ENCODE measurements at places on chromosomes 3 and 15. TPM values are rescaled to one million over a fixed set of nuclear protein-coding genes. Genes with fewer than 3 reads are reported as not detected.

Gene ROPN1B
- total RNA-seq: 6.9 TPM

Gene FETUB
- not detected for total RNA-seq

Gene PLSCR5
- not detected for total RNA-seq

Gene TMCO5A
- not detected for total RNA-seq

Gene SEMA3F
- 16.6 TPM for total RNA-seq

Gene ARNT2
- total RNA-seq: 6.1 TPM

Gene PLA2G4E
- not detected for total RNA-seq

Gene FBXO45
- 7.8 TPM for total RNA-seq

Gene DUOXA2
- total RNA-seq: not detected

GRCh38 chr3:54374214-54374852, 252.0 kb downstream of the CACNA2D3 start:
- no peak for DNase-seq

- no peak for DNase-seq
Measured at GRCh38 chr15:37096558-37097143, 3.7 kb downstream of the MEIS2 start.

DNA sequence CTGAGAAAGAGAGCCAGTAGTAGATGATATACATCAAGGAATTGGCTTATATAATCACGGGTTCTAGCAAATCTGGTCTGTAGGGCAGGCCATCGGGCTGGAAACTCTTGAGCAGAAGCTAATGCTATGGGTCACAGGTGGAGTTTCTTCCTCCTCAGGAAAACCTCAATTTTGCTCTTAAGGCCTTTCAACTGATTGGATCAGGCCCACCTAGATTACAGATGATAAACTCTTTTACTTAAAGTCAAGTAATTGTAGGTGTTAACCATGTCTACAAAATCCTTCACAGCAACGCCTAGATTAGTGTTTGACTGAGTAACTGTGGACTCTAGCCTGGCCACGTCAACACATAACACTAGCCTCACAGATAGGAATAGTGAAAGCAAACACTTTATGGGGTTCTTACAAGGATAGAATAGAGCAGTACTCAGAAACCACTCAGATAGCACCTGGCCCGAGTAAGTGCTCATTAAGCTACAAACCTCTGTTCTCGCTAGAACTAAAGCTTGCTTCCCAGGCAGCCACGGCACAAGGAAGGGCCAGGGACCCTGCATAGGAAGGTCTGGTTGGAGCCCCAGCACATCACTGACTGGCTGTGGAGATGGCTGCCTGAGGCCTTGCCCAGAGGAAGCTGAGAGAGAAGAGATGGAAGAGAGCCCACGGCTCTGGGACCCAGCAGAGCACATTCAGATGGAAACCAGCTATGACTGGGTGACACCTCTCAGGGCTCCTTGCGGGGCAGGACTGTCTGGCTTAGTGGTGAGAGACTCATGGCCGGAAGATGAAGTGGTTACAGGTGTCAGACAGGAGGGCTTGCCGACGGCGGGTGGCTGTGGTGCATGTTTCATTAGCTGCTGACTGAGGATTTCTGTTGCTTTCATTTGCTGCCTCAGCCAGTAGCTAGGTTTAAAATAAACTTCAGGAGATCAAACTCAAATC, 202.5 kb upstream of the TLE3 start:
- DNase-seq: no peak

- no peak for DNase-seq
Measured at GRCh38 chr3:13057282-13058040, 15.8 kb downstream of the IQSEC1 start.

GRCh38 chr3:102158080-102158740, 276.6 kb upstream of the ZPLD1 start:
- DNase-seq: no peak

GRCh38 chr3:57206423-57206822, 6.6 kb upstream of the HESX1 start:
- DNase-seq: no peak

DNA sequence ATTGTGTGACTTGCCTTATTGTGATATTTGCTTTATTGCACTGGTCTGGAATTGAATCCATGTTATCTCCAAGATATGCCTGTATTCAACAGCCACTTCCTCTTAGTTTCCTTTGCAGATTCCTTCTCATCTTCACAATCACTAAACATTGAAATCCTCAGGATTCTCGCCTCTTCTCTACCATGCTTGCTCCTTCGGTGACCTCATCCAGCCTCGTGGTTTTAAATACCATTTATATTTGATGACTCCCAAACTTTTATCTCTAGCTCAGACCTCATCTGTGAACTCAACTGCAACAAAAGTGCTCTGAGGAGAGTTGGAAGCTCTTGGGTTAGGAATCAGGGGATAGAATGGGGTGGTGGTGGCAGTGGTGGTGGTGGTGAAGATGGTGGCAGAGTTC, 19.9 kb downstream of the POLR2M start:
- DNase-seq: no peak

DNA sequence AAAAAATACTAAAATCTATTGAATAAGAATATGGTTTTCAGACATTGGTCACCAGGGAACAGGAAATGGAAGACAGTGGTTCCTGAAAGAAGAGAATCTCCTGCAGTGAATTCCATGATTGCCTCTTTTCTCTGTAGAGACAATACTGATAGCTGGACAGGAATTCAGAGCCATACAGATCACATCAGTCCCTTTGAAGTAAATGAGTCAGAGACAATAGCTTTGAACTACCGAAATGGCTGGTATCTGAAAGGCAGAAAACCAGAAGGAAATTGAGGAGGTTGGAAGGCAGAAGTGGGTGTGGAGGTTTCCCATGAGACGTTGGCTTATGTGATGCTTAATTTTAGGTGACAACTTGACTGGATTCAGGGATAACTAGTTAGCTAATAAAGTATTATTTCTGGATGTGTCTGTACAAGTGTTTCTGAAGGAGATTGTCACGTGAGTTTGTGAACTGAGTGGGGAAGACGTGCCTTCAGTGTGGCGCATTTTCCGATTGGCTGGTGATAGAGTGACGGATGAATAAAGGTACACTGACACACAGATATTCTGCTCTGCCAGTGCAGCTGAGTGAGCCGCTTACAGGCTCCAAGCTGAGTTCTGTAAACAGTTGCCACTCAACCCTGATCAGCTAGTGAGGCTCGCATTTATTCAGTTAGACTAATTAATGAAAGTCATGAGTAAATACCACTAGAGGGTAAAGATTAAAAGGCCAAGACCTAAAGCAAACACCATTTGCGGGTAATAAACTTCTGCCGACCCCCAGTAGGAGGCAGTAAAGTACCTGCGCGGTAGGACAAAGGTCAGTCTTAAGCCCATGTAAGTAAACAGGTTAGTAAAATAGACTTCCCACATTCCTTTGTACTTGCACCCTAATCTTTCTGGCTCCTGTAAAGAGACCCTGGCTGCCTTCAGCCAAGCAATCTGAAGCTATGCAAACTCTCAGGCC, 1298.6 kb downstream of the SI start:
- DNase-seq: no peak

DNA sequence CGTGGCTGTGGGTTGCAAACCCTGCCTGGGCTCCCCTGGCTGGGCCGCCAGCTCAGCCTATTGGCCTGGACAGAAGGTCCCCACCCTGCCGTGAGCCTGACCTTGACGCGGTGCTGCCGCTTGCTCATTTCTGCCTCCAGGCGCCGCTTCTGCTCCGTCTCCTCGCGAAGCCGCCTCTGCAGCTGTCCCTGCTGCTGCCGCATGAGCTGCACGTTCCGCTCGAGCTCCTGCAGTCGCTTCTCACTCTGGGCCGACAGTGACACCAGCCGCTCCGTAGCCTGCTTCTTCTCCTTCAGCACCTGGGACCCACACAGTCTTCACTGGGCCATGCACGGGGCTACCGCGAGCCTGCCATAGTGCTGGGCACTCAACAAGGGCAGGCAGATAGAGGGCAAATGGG, 21.7 kb downstream of the KIF7 start:
- DNase-seq: no peak

DNA sequence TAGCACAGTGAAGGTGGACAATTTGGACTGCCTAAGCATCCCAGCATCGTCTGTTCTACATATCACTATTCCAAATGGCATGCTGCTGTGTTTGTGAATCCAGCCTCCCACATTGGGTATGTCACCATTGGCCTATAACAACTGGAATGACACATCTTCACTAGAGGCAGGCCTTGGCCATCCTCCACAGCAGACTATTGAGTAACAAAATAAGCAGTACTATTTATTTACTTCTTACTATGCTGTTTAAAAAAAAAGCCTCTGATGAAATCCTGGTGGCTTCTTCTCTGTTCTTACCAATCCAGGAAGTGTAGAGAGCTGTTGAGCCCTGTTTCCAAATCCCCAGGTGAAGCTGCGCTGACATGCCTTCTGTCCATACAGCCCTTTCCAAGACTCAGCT, 30.6 kb upstream of the CERS3 start:
- peak; percentile 58 for DNase-seq

DNA sequence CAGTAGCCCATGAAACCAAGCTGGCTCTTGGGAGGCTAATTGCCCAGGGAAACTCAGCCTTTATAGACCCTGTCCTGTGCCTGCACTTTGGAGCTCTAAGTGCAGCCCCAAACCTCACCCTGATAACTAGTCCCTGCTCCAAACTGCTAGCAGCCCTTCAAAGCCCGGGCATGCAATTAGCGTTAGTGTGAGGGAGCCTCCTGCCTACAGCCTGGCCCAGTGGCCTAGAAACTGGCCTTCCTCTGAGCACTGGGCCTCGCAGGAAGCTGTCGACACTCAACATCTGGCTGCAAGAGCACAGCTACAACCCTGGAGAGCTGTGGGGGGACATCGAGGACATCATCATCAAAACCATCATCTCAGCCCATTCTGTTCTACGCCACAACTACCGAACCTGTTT, 7.7 kb upstream of the NGRN start:
- DNase-seq: no peak

- DNase-seq: no peak
Measured at GRCh38 chr15:33621141-33621540, 310.4 kb downstream of the RYR3 start.

GRCh38 chr3:193826159-193826795, 233.3 kb downstream of the OPA1 start:
- DNase-seq: peak; percentile 10

DNA sequence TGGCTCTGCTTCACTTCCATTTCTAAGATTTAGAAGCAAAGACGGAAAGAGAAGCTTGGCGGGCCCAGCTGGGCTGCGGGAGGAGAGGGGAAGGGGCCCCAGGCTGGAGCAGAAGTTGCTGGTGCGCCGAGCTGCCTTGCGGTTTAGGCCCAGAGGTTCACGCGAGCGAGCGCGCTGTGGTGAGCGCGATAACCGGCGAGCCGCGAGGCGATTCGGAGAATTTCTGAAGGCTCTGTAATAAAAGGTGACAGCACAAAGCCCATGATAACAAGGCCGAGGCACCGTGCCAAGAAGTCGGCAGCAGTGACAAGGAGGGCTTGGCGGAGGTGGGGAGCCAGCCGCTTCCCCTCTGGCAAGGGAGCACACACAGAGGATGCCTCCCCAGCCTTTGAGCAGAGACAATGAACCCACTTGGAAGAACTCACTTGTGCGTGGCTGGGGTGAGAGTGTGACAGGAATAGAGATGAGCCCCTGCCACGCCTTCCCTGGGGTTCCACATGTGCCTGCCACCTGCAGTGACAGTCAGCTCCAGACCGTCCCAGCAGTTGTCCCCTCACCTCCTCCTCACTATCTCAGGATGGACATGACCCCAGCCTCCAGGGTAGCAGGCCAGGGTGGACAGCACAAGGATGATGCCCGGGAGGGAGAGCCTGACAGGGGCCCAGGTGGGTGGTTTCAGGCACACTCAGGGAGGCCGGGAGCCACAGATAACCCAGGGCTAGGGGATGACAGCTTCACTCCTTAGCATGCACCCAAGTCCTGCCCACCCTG, 315.2 kb downstream of the UACA start:
- no peak for DNase-seq

GRCh38 chr15:73755481-73755880, 2.3 kb upstream of the INSYN1 start:
- DNase-seq: no peak

- no peak for DNase-seq
Measured at GRCh38 chr3:6825524-6825923, 35.4 kb upstream of the GRM7 start.

DNA sequence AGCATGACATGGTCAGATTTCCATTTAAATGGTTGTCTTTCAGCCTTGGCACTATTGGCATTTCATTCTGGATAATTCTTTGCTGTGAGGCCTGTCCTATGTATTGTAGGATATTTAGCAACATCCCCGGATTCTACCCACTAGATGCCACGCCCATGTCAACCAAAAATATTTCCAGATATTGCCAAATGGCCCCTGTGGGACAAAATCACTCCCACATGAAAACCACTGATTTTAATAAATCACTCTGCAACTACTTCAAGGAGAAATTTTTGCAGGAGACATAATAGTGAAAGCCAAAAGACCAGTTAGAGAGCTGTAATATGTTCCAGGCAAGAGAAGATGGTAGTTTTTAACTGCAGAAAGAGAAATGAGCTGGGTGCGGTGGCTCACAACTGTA, 55.9 kb upstream of the RARB start:
- DNase-seq: peak; percentile 33

GRCh38 chr3:68703066-68703465, 229.3 kb downstream of the TAFA4 start:
- no peak for DNase-seq

- DNase-seq: no peak
Measured at GRCh38 chr3:151296226-151296625, 17.9 kb upstream of the P2RY14 start.

DNA sequence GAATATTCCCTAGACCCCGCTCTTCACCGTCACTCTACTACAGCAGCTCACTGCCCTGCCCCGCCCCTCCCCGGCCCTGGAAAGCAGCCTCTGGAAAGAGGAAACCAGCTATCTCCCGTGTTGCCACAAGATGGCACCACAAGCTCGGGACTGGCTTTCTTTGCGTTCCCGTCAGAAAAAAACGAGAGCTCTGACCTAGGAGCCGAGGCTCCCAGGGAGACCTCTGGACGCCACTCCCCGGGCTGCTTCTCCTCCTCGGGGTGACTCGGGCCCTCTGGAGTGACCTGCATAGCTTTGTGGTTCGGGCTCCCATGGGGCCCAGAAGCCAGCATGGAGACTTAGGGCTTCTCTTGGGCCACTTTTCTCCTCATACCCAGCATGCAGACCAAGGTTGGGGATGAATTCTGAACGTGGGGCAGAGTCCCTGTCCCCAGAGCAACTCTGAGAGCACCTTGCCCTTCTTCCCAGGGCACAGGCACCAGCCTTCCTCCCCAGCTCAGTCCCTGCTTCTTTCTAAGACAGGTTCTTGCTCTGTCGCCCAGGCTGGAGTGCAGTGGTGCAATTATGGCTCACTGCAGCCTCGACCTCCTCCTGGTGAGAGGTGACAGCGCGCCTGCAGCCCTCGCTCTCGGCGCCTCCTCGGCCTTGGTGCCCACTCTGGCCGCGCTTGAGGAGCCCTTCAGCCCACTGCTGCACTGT, 19.0 kb downstream of the STOML1 start:
- peak; percentile 90 for DNase-seq

- no peak for DNase-seq
Measured at GRCh38 chr3:18643281-18643680, 218.1 kb upstream of the SATB1 start.

Data from tibial nerve (tissue), 4 donors.